ENCODE measurements at places on chromosomes 11 and 22. TPM values are rescaled to one million over a fixed set of nuclear protein-coding genes. Genes with fewer than 3 reads are reported as not detected.
A peak's percentile ranks its signal among the peaks of the same experiment; 100 is the strongest.

DNA sequence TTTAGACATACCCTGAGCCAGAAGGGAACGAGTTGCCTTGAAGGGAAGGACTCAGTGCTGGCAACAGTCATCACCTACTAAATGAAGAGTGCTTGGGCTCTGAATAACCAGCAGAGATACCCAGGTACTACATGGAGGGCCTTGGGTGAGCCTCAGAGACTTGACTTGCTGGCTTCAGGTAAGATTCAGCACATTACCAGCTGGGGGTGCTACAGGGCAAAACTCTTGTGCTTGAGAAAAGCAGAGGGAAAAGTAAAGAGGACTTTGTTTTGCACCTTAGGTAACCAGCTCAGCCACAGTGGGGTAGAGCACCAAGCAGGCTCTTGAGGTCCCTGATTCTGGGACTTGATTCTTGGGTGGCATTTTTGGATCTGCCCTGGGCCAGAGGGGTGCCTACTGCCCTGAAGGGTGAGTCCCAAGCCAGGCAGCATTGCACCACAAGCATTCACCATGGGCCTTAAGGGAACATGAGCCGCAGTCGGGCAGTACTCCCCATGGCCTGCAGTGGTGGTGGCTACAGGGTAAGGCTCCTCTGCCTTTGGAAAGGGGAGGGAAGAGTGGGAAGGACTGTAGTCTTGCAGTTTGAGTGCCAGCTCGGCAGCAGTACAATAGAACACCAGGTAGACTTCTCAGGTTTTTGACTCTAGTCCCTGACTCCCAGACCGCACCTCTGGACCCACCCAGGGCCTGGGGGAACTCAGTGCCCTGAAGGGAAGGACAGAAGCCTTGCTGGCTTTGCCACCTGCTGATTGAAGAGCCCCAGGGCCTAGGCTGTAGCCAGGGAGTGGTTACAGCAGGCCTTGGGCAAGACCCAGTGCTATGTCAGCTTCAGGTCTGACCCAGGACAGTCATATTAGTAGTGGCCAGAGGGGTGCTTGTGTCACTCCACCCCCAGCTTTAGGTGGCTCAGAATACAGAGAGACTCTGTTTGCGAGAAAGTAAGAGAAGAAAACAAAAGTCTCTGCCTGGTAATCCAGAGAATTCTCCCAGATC, 22.7 kb upstream of the PLEKHA7 start:
- peaks cover 4% of the 10 kb centered on the region for H3K4me1 ChIP-seq
- H3K27me3 ChIP-seq = no peaks in the 10 kb centered on the region
- H3K27ac ChIP-seq = no peak overlapping the region
- peak; percentile 51 for DNase-seq
- peaks cover 5% of the 10 kb centered on the region for H3K36me3 ChIP-seq

- H3K36me3 ChIP-seq = peaks cover 38% of the 10 kb centered on the region
- no peak overlapping the region for H3K4me3 ChIP-seq
- peaks cover 39% of the 10 kb centered on the region for H3K4me1 ChIP-seq
- DNase-seq = no peak
- no peak overlapping the region for H3K27ac ChIP-seq
These were observed 21.1 kb upstream of the MYRF start for GRCh38 chr11:61731211-61731951.

GRCh38 chr22:35379146-35379993, 1.5 kb upstream of the HMOX1 start:
- no peak for DNase-seq
- no peak overlapping the region for H3K27ac ChIP-seq
- H3K27me3 ChIP-seq = no peaks in the 10 kb centered on the region
- H3K36me3 ChIP-seq = peaks cover 31% of the 10 kb centered on the region

- no peaks in the 10 kb centered on the region for H3K4me1 ChIP-seq
- H3K36me3 ChIP-seq = no peaks in the 10 kb centered on the region
- H3K4me3 ChIP-seq = no peak overlapping the region
- H3K27ac ChIP-seq = no peak overlapping the region
These were observed 26.0 kb downstream of the IL10RA start for GRCh38 chr11:118012083-118012669.

DNA sequence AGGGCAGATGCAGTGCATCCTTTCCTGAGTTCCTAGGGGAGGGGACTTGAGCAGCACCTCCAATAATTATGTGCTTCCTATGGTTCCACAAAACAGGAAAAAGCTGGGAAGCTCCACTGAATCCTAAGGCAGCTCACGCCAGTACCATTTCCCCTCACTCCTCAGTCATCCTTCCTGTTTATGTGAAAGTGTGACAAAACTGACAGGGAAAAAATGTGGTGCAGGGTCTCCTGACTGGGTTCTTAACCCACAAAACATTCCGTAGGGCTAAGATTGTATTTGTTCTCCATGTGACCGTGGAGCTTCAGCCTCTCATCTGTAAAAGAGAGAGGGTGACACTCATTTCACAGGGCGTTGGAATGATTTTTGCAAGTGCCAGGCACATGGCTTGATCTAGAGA, 12.2 kb upstream of the LYVE1 start:
- H3K4me3 ChIP-seq = no peak overlapping the region
- no peak for DNase-seq
- peaks cover 9% of the 10 kb centered on the region for H3K4me1 ChIP-seq
- H3K27ac ChIP-seq = no peak overlapping the region

DNA sequence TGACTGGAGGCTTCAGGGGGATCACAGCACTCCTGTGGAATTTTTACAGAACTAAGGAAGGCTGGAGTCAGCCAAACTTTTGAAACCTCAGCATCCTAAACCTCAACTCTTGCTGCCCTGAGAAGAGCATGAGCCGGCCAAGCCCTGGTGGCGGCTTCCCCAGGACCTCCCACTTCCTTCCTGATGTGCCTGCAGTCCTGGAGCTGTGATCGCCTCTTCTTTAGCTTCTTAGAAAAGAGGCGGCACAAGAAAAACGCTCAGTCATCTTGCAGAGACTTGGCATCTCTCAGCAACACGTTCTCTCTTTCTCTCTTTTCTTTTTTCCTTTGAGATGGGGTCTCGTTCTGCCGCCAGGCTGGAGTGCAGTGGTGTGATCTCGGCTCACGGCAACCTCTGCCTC, 40.4 kb upstream of the AMPD3 start:
- DNase-seq = no peak
- H3K27me3 ChIP-seq = peaks cover 47% of the 10 kb centered on the region
- H3K27ac ChIP-seq = no peak overlapping the region
- peaks cover 7% of the 10 kb centered on the region for H3K4me1 ChIP-seq
- no peak overlapping the region for H3K4me3 ChIP-seq

DNA sequence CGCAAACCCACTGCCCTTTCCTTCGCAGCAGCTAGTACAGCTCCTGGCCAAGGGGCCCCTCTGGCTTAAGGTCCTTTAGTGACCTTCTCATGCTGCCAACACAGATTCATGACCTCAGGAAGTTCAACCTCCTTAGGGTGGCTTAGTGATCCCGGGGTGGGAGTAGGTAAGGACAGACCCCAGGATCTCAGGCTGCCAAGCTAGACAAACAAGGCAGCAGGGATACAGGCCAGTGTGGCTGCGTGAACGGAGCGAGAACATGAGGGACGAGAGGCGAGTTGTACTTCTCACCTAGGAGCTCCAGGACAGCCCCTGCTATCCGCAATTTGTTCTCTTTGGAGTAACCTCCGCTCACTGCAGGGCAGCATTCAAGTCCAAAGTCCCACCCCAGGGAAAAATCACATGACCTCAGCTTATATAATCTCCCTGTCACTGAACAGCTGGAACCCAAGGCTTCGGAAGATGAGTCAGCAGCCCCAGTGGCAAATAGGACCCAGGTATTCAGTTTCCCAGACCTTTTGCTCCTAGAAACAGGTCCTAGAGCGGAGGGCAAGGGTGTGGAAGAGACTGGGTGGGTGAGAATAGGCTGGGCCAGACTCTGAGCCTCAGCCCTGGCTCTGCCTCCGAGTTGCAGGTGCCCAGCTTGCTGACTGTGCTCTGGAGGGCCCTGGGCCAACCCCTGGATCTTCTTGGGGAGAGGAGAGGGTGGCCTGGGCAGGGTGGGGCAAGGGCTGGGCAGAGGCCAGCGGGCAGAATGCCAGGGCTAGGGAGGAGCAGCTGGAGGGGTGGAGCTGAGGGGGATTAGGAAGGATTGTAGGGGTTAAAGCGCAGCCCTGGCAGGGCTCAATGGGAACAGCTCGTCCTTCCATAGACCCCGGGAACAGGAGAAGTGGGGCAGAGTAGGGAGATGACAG, 13.1 kb downstream of the USP2 start:
- H3K4me3 ChIP-seq = no peak overlapping the region
- peaks cover 9% of the 10 kb centered on the region for H3K4me1 ChIP-seq
- no peaks in the 10 kb centered on the region for H3K36me3 ChIP-seq

DNA sequence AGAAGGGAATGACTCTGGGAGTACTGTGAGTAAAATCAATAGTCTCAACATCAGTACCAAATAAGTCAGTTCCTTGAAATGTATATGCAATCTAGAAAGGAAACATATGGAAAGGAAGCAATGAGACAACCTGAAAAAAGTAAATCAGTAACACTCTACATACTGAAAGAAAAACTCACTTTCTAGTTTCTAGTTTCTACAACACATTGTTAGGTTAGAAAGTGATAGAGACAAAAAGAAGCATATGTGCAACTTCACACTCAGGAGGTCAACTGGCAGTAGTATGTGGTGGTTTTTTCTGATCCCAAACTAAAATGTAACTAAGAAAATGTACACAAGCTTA, 156.5 kb upstream of the SOX6 start:
- no peaks in the 10 kb centered on the region for H3K36me3 ChIP-seq
- no peaks in the 10 kb centered on the region for H3K27me3 ChIP-seq
- DNase-seq = no peak

- no peak overlapping the region for H3K27ac ChIP-seq
- peaks cover 11% of the 10 kb centered on the region for H3K36me3 ChIP-seq
- no peaks in the 10 kb centered on the region for H3K4me1 ChIP-seq
These were observed 56.0 kb upstream of the BID start for GRCh38 chr22:17830043-17830961.

- no peaks in the 10 kb centered on the region for H3K27me3 ChIP-seq
- peak overlapping the region; percentile 37 for H3K4me3 ChIP-seq
These were observed 12.9 kb upstream of the CASTOR1 start for GRCh38 chr22:30301995-30302809.

GRCh38 chr11:117923773-117924172, 5.4 kb downstream of the TMPRSS13 start:
- H3K27ac ChIP-seq = no peak overlapping the region
- H3K36me3 ChIP-seq = no peaks in the 10 kb centered on the region
- no peak for DNase-seq
- H3K4me3 ChIP-seq = no peak overlapping the region
- H3K27me3 ChIP-seq = no peaks in the 10 kb centered on the region

GRCh38 chr22:45425531-45426265, 12.2 kb downstream of the RIBC2 start:
- H3K27me3 ChIP-seq = peaks cover 23% of the 10 kb centered on the region
- DNase-seq = no peak
- H3K27ac ChIP-seq = no peak overlapping the region
- H3K4me1 ChIP-seq = no peaks in the 10 kb centered on the region
- H3K36me3 ChIP-seq = no peaks in the 10 kb centered on the region

GRCh38 chr11:61491736-61492395, 16.7 kb upstream of the LRRC10B start:
- no peaks in the 10 kb centered on the region for H3K36me3 ChIP-seq
- no peak overlapping the region for H3K27ac ChIP-seq
- H3K4me3 ChIP-seq = no peak overlapping the region

- H3K4me3 ChIP-seq = no peak overlapping the region
- DNase-seq = no peak
- H3K4me1 ChIP-seq = no peaks in the 10 kb centered on the region
These were observed 121.5 kb downstream of the ATG16L2 start for GRCh38 chr11:72935700-72936099.

- peaks cover 28% of the 10 kb centered on the region for H3K4me1 ChIP-seq
- peaks cover 26% of the 10 kb centered on the region for H3K36me3 ChIP-seq
- no peak overlapping the region for H3K4me3 ChIP-seq
- H3K27me3 ChIP-seq = peaks cover 55% of the 10 kb centered on the region
- H3K27ac ChIP-seq = no peak overlapping the region
These were observed 4.9 kb downstream of the CHRM4 start for GRCh38 chr11:46386674-46387073.

DNA sequence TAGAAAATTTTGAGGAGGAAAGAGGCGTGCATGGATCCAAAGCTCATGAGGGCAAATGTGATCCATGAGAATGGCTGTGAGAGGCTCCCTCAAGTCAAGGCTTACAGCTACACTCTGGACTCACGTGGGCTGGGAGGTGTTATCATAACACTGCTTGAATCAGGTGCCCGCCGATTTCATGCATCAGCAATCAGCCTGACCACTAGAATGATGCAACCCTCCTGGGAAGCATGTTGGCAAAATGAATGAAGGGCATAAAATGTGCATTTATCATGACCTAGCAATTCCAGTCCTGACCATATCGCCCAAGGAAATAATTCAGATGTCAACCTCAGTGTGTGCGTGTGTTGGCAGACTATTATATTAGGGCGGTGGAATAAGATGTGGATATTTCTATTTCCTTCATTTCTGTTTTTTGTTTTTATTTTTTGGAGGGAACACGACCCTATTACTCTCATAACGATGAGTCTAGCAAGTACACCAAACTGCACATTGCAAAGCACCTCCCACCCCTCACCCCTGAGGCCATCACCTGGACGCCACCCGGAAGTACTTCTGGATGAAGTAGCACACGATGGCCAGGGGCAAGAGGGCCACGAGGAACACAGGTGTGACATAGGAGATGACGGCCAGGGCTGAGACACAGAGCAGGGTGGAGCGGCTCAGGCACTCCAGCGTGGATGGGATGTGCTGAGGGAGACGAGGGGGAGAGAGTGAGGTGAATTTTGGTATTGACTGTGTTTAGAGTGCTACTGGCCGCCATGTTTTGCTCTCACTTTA, 15.7 kb upstream of the KCNJ11 start:
- H3K27ac ChIP-seq = no peak overlapping the region
- H3K36me3 ChIP-seq = no peaks in the 10 kb centered on the region
- peaks cover 15% of the 10 kb centered on the region for H3K4me1 ChIP-seq
- no peaks in the 10 kb centered on the region for H3K27me3 ChIP-seq

DNA sequence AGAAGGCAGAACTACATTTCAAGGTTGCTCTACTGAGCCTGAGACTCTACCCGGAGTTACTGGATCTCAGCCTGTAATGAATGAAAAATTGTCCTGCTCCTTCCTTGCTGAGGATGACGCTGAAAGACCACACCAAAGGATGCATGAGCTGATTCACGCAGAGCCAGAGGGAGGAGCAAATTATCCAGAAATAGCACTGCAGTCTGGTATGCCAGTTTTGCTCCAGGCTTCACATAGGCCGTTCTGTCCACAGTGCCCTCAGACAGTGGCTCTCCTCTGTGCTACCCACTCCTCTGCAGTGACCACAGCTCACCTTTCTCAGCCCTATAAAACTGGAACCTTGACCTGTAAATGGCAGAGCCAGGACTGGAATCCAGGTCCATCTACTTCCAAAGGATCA, 79.3 kb upstream of the GALNT18 start:
- peaks cover 65% of the 10 kb centered on the region for H3K27me3 ChIP-seq
- no peak for DNase-seq
- H3K4me1 ChIP-seq = no peaks in the 10 kb centered on the region
- no peaks in the 10 kb centered on the region for H3K36me3 ChIP-seq

The ADORA2A gene
- total RNA-seq = 2.4 TPM

The SLCO2B1 gene
- 0.27 TPM for total RNA-seq

The CARD10 gene
- 49.2 TPM for total RNA-seq

The SEZ6L gene
- total RNA-seq = not detected

The EXT2 gene
- 67.3 TPM for total RNA-seq

The CCDC157 gene
- 5.5 TPM for total RNA-seq

The ABCG4 gene
- not detected for total RNA-seq

The OR4C6 gene
- 0.95 TPM for total RNA-seq

Measured in Calu3 (cell line).